ENCODE measurements at places on chromosomes 6 and 20.

DNA sequence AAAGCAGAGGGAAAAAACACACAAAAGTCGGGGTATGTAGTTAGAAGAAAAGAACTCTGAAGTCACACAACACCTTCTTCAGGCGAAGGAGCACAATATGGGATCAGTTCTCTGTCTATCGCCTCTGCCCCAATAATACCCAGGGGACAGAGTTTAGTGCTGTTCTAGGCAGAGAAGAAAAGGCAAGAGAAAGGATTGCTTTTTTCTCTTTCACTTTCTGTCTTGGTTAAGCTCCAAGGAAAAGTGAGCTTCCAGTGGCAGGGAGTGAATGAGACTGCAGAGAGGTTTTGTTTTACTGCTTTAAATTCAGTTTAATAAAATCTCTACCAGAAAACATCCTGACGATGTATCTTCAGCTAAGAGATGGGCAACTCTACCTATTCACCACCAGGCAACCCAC, 86.6 kb upstream of the STXBP5 start:
- DNase-seq: no peak

DNA sequence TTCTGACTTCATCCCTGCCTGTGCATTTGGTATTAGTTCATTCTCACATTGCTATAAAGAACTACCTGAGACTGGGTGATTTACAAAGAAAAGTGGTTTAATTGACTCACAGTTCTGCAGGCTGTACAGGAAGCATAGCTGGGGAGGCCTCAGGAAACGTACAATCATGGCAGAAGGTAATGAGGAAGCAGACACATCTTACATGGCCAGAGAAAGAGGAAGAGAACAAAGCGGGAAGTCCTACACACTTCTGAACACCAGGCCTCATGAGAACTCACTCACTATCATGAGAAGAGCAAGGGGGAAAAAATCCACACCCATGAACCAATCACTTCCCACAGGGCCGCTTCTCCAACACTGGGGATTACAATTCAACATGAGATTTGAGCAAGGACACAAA, 303.9 kb downstream of the CBLN4 start:
- DNase-seq: no peak

GRCh38 chr6:20693466-20694063, 159.3 kb downstream of the CDKAL1 start:
- DNase-seq: no peak

DNA sequence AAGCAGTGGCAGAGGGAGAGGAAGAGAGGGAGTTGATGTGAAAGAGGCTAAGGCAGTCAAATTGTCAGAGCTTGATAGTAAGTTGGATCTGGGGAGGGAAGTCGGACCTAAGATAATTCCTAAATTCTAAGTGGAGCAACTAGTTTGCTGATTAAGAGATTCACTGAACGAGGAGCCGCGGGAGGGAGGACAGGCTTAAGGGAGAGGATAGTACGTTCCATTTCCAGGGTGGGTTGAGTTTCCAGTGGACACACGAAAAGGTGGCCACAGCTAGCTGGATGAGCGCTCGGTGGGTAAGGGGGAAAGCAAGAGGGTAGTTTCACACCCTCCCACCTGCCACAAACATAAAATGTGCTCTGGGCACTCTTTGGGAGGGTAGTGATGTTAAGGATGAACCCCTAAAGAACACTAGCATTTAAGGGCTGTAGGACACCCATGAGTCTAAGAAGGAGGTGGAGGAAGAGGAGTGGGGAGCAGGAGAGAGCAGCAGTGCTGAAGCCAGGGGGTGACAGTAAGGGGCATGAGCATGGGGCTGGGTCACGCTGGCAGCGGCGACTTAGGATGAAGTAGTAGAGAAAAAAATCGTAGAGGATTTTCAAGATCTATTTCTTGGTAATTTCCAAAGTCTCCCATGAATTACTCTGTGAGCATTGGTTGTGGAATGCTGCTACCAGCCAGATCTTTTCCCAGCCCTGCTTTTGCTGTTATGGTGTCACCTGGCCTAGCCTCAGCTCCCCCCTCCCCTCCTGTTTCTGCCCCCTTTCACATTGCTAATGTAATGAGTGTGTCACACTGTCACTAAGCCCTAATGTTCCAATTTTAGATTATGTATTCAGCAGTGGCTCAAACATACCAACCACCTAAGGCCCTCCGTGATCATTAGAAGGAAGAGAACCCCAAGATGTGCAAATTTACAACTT, 21.4 kb downstream of the ACTR5 start:
- DNase-seq: no peak

DNA sequence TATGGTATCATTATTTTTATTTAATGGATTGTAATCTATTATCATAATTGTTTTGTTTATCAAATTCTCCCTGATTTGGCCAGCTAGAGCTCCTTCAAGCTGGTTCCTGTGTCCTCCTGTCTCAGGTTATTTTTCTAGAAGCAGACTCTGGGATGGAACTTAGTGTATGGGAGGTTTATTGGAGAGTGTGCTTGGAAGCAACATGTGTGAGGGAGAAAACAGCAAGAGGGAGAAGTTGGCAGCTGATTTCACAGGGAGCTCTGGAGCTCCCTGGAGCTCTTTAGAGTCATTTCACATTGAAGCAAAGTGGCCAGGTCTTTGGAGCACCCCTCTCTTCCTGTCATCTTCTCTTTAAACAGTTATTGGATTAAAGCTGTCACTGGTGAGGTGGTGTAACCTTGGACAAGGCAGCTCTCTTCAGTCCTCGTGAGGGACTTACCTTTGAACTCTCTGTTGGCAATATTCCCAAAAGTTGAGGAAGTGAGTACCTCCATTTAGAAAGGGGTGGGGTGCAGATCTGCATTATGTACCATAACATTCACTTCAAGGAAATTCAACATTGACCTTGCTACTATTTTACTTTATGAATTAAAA, 103.6 kb downstream of the PHF3 start:
- DNase-seq: no peak
